ENCODE measurements at places on chromosomes 11 and 22.

- no peak for DNase-seq
Measured at GRCh38 chr11:27699926-27700350, 317 bp downstream of the BDNF start.

DNA sequence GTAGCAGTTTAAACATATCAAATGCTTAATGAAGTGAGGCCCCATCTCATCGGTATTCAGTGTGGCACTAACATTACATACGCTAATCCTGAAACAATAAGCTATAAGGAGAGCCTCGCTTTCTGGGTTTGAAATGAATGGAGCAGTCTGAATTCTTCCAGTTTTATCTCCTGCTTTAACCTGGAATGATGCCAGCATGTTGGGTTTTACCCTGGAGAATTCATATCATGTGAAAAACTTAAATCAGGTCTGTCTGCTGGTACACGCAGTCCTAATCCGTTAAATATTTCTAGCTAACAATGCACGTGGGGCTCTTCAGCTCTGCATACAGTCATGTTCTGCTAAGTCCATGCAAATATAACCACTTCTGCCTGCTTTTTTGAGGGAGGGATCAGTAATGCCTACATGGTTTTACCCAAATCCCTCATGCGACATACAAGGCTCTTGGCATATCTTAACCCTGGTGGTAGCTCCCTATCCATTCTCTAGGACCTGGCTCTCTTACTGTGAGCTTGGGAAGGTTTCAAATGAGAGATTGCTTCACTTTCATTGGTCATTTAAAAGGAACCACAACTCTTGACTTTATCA, 92.7 kb downstream of the COMMD9 start:
- DNase-seq, result no peak

DNA sequence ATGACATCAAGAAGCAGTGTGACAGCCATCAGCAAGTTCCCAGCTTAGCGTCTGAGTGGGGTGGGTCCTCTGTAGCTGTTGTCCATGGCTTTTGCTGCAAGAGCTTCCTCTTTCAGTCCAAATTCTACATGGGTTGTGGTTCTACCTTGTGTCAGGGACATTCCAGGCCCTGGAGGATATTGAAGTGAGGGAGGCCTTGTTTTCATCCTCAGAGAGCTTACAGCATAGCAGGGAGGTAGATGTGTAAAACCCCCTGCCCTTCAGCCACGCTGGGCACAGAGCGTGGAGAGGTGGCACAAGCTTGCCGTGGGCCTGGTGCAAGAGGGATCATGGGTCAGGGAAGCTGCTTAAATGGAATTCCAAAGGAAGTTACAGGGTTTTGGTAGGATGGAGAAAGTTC, 93.9 kb downstream of the GRIK4 start:
- DNase-seq, result no peak

DNA sequence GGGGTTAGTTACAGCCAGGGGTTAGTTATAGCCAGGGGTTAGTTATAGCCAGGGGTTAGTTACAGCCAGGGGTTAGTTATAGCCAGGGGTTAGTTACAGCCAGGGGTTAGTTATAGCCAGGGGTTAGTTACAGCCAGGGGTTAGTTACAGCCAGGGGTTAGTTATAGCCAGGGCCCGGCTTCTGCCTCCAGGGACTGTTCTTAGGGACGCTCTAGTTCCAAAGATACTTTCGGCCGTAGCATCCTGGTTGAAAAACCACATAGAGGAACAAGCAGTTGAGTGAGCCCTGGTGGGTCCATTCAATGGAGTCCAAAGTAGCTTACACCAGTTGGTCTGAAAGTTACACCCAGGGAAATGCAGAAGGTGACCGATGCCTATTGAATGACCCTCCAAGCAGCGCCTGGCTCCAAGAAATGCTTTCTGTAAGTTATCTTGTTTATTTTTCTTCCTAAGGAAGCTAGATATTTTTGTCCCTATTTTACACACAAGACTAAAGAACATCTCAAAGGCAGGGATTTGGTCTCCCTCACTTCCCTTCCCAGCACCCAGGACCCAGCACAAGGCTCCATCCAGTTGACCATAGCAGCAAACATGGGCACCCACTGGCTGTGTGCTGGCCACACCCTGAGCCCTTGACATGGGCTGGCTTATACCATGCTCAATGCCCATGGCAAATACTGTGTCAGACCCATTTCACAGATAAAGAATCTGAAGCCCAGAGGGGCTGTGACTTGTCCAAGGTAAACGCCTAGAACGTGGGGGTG, 49.7 kb upstream of the SHISAL1 start:
- no peak for DNase-seq

DNA sequence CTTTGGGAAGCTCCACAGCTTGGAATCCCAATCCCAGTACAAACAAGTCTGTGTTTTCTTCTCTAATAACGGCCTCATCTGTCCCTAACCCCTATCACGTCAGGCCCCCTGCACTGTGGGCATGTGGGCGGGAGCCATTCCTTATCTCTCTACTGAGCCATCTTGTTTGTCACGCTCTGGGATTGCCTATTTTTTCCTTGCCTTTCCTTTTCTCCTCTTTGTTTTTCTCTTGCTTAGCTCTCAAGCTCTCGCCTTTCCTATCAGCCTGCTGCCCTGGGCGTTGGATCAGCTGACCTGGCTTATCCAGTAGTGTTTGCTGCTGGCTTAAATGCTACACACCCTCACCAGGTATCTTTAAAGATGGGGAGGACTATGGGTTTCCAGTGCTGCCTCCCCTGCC, 35.8 kb downstream of the ARHGAP1 start:
- DNase-seq, result no peak

DNA sequence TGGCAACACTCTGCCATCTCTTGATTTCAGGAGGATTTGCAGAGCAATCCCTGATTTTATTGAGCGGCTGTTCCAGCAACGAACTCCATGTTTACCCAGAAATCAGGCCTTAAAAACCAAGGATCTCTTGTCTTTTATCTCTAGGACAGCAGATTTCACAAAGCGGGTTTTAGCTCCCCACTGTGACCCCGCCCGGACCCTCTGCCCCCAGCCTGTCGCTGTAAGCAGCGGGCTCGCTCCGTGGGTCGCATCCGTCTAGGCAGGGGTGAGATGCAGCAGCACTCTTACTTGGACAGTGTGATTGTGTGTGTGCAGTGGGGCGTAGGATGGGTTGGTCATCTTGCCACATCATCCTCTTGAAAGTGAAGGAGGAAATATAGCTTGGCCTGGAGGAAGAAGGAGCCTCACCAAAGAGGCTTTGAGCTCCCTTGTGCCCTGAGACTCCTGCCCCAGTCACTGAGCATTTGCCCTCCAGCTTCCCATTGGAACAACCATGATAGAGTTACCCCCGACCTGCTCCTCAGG, 189.2 kb upstream of the TBCEL start:
- no peak for DNase-seq

GRCh38 chr22:30245181-30245984, 1.2 kb downstream of the LIF start:
- DNase-seq, result no peak

DNA sequence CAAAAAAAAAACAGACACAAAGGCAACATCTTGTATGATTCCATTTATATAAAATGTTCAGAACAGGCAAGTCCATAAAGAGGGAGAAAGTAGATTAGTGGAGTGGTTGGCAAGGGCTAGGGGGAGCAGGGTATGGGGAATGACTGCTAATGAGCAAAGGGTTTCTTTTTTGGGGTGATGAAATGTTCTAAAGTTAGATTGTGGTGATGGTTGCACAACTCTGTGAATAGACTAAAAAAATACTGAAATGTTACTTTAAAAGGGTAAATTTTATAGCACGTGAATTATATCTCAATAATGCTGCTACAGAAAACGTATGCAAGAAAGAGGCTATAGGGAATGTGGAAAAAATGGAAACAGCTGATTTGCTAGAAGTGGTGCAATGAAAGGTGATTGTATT, 155.1 kb downstream of the TENM4 start:
- DNase-seq, result no peak

DNA sequence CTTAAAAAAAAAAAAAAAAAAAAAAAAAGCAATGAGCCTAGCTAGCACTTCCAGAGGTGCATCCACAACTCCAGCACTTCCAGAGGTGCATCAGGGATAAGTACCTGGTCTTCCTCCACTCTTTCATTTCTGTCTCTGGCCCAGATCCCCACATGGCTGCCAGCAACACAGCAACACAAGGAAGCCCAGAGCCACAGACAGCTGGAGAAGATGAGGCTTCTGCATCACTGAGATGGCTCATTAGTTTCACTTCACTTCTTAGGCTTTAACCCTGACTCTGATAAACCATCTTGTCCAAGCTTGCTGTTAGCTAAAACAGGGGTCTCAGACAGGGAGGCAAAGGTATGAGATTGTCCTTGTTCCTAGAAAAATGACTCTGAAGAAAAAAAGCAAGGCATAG, 35.6 kb downstream of the PC start:
- no peak for DNase-seq

GRCh38 chr11:61728940-61729219, 23.6 kb upstream of the MYRF start:
- DNase-seq, result peak; percentile 23

DNA sequence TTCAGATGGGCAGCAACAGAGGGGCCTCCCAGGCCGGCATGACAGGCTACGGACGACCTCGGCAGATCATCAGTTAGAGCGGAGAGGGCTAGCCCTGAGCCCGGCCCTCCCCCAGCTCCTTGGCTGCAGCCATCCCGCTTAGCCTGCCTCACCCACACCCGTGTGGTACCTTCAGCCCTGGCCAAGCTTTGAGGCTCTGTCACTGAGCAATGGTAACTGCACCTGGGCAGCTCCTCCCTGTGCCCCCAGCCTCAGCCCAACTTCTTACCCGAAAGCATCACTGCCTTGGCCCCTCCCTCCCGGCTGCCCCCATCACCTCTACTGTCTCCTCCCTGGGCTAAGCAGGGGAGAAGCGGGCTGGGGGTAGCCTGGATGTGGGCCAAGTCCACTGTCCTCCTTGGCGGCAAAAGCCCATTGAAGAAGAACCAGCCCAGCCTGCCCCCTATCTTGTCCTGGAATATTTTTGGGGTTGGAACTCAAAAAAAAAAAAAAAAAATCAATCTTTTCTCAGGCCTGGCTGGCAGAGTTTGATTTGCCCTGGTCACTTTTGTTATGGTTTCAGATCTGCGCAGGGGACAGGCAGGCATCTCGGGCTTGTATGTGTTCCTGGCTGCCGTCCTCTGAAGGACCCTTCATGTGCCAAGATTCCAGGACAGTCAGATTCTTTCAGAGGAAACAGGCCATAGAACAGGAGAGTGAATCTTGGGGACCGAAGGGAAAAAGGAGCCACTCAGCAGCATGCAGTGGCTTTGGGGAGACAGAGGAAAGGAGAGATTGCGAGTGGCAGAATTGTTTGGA, 5.3 kb downstream of the TAGLN start:
- no peak for DNase-seq

GRCh38 chr11:78399136-78399535, 18.5 kb downstream of the GAB2 start:
- no peak for DNase-seq
